ENCODE measurements at places on chromosomes 4 and X.

DNA sequence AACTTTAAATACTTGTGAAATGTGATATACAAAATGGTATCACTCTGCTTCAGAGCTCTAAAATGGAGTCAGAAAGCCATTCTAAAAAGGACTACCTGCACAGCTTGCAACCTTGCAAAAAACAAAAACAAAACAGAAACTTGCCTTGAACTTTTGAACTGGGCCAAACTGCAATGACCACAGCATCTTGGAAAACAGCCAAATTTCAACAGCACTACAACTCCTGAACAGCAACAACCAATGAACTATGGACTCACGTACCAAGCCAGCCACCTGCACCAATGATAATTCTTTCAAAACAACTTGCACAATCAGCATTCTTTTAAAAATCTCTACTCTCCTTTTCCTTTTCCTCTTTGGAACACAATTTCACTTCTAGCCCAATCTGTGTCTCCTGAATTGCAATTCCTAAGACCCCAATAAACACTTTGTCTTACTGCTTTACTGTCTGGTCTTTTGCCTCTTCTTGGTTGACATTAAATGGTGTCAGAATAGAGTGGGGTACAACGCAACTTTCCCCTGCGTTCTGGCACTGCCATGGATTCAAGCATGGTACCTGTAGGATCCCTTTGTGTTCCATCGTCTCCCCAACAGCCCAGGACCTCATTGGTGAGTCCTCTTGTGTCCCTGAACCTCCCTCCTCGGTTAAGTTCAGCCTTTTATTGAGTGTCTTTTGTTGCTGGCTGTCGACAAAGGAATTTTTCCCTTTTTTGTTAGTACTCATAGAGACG lies 35.7 kb upstream of the FMR1 start:
- H3K4me3 ChIP-seq = no peak overlapping the region
- no peaks in the 10 kb centered on the region for H3K27me3 ChIP-seq
- H3K27ac ChIP-seq = no peak overlapping the region
- H3K36me3 ChIP-seq = no peaks in the 10 kb centered on the region

GRCh38 chr4:173405840-173406606 lies 7.1 kb upstream of the SCRG1 start:
- H3K36me3 ChIP-seq = no peaks in the 10 kb centered on the region
- H3K27me3 ChIP-seq = no peaks in the 10 kb centered on the region
- H3K4me1 ChIP-seq = no peaks in the 10 kb centered on the region
- no peak for ATAC-seq
- no peak overlapping the region for H3K27ac ChIP-seq

- no peak overlapping the region for H3K27ac ChIP-seq
- no peaks in the 10 kb centered on the region for H3K4me1 ChIP-seq
- no peaks in the 10 kb centered on the region for H3K27me3 ChIP-seq
- no peak overlapping the region for H3K4me3 ChIP-seq
Observed at GRCh38 chrX:39915596-39915995, 182.2 kb downstream of the BCOR start.

DNA sequence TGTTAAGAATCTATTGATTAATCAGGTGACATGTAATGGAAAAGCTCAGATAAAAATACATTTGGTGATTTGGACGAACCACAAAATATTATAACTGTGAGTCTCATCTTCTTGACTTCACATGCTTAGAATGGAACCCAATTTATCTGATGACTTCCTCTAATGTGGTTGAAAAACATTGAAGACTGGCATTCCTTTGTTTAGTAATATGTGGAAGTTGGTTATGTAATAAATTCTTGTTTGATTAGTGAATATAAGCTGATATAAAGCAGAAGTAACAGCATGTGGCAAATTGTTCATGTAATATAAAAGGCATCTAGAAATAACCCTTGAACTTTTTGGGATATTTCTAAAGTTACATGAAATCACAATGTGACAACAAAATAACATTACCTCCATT lies 9.7 kb downstream of the GIMD1 start:
- no peaks in the 10 kb centered on the region for H3K36me3 ChIP-seq
- no peak overlapping the region for H3K4me3 ChIP-seq
- no peak for ATAC-seq

- H3K36me3 ChIP-seq = no peaks in the 10 kb centered on the region
- peaks cover 2% of the 10 kb centered on the region for H3K27me3 ChIP-seq
- no peak overlapping the region for H3K4me3 ChIP-seq
- no peak overlapping the region for H3K27ac ChIP-seq
- no peak for ATAC-seq
Observed at GRCh38 chrX:1870421-1870820, 255.6 kb downstream of the ASMT start.

- no peaks in the 10 kb centered on the region for H3K27me3 ChIP-seq
- no peak for ATAC-seq
- no peaks in the 10 kb centered on the region for H3K36me3 ChIP-seq
- no peaks in the 10 kb centered on the region for H3K4me1 ChIP-seq
Observed at GRCh38 chrX:120331116-120331515, 19.9 kb upstream of the TMEM255A start.

DNA sequence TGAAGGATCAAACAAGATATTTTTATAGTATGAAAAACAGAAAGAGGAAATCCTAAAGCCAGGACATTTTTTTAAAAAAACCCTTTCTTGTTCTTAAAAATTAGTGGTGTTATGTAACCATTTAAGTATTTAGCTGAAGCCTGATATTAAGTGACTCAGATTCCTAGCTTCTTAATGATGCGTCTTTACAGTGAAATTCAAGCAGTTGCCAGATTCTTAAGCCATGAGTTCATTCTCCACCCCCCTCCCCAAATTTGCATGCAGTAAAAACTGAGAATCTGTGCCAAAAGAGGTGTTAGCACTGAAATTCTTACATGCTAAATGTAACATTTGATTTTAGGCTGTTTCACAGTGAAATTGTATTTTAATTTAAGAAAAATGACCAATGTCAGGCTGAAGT lies 180.8 kb downstream of the RAPGEF2 start:
- H3K4me1 ChIP-seq = no peaks in the 10 kb centered on the region
- H3K36me3 ChIP-seq = peaks cover 22% of the 10 kb centered on the region
- ATAC-seq = no peak
- H3K27ac ChIP-seq = no peak overlapping the region

DNA sequence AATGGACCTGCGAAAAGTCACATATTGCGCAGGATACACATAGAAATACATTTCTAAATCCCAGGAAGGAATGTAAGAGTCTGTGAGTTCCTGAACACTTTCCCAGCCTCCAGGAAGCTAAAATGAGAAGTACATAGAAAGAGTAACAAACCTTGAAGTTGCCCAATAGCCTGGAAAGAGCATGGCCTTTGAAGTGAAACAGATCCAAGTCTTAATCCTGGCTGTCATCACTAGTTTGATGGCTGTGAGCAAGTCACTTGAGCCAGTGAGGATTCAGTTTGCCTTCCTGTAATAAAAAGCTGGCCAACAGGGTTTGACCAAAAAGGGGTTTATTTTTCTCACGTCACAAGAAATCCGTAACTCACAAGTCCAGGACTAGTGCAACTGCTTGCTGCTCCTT lies 69.8 kb downstream of the ARHGEF38 start:
- H3K27me3 ChIP-seq = peaks cover 7% of the 10 kb centered on the region
- no peaks in the 10 kb centered on the region for H3K36me3 ChIP-seq
- ATAC-seq = no peak
- no peak overlapping the region for H3K27ac ChIP-seq
- no peak overlapping the region for H3K4me3 ChIP-seq
